Omental fat pad (tissue), 4 donors: ENCODE measurements at places on chromosomes 4 and X.

DNA sequence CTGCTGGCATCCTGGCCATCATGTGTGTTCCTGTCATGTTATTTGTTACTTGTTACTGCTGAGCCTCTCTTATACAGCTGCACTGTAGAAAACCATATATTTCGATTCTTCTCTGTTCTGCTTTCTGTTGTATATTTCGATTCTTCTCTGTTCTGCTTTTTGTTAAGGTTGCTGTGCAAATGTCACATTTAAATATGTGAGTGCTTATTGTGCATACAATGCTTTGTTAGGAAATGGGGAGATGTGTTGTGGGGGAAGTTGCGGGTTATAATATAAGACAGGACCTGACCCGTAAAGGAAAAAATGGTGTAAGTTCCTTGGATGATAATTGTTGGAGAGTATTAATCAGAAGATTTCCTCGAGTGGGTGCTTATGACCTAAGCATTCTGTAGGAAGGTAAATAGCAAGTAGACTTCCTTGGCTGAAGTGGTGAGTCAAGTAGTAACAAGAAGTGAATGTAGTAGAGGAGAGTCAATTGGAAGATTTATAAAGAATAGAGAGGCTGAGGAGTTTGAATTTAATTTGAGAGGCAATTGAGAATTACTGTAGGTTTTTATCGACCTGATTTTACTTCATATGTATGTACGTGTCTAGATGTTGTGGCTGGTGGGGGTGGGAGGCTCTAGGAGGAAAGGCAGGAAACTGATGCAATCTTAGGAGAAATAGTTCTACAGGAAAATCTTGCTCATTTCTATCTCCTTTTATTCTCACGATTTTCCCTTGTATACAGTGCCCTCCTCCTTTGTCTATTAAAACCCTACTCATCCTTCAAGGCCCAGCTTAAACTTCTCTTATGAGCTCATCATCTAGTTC, 8.5 kb downstream of the OGT start:
- no peak for DNase-seq

- no peak for DNase-seq
Measured at GRCh38 chr4:12852338-12853307, 631.5 kb downstream of the RAB28 start.

GRCh38 chrX:135944486-135944885, 29.3 kb downstream of the MMGT1 start:
- DNase-seq = no peak

DNA sequence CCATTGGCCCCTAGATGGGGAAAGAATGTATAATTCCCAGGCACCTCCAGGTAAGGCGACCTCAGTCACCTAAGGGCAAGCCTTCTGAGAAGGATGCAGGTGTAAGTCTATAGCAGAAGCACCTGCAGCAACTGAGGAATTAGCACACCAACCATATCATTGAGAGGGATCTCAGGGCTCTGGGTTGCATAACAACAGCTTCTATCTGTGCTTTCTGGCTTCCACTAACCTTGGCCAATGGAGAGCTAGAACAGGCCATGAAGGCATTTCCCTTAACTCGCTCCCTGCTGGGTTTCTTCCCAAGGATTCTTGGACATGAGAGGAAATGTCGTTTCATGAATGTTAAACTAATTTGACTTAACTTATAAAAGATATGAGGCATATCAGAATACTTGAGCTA, 177.8 kb upstream of the GK2 start:
- no peak for DNase-seq

- no peak for DNase-seq
Measured at GRCh38 chr4:60905162-60905561, 295.0 kb upstream of the ADGRL3 start.
